T-helper 2 cell (primary cell): ENCODE measurements at places on chromosomes 16 and 17.

DNA sequence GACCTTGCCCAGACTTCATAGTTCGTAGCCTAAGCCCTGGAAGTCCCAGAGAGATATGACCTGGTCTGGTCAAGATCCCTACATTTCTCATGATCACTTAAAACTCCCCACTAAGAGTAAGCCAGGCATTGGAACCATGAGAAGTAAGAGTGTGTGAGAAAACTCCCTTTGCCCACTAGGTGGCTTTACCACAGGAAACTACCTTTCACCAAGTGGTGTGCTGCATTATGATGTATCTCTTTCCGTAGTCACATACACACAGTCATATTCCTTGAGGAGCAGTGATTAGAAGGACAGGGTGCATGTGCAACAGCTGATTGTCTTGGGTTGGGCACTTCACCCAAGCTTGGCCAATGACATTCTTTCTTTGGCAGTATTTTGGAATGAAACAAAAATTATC is 639.3 kb downstream of the KCNJ2 start:
- DNase-seq: no peak

- DNase-seq: no peak
Observed at GRCh38 chr17:64186171-64187092, 56.5 kb upstream of the ERN1 start.

- DNase-seq: peak; percentile 48
Observed at GRCh38 chr17:48429638-48430586, at the start of gene SKAP1. Gene SKAP1, minus strand, starts transcription at chr17:48430214.

DNA sequence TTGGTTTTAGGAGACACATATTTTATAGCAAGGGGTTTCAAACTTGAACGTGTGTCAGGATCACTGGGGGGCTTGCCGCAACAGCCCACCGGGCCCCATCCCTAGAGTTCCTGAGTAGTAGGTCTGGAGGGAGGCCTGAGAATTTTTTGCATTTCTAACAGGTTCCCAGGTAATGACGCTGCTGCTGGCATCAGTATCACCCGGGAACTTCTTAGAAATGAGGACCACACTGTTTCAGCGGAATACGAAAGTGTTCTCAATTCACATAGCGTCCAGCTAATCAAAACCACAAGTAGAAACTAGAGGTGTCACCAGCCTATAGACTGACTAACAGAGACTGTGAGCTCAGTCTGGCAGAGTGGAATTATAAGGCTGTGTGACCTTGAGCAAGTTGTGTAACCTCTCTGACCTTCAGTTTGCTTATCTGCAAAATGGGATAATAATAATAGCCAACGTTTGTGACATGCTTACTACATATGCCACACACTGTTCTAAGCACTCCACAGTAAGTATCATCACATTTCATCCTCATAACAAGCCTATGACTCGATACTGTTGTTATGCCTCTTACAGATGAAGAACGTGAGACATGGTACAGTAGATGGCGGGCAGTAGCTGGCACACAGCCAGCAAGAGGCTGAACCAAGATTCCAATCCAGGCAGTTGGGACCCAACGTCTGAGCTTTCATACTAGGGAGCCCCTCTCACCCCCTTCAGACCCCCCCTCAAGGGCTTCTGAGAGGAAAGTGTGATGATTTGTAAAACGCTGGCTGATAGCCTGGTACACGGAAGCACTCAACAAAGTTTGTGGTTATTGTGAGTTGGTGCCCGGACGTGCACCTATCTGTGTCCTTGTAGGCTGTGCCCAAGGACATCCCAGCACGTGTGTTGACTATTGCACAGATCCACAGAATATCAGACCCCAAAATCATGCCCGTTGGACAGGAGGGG is 4.6 kb upstream of the ICAM2 start:
- DNase-seq: no peak

GRCh38 chr17:72065556-72065955 is 55.3 kb upstream of the SOX9 start:
- DNase-seq: no peak

GRCh38 chr16:6618874-6619273 is 713.8 kb upstream of the RBFOX1 start:
- DNase-seq: no peak

DNA sequence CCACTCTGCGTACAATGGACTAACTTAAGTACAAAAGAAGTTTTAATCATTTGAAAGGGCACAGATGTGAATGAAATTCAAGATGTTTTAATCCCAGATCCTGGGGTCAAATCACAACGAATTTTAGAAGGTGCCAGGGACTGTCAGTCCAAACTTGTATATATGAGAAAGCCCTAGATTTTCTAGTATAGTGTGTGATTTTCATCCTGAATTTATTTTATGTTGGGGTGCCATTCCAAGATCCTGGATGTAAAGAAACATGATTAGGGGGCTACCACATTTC is 64.3 kb downstream of the TUBD1 start:
- DNase-seq: no peak

- no peak for DNase-seq
Observed at GRCh38 chr16:58118801-58119508, 10.2 kb downstream of the CFAP20 start.

DNA sequence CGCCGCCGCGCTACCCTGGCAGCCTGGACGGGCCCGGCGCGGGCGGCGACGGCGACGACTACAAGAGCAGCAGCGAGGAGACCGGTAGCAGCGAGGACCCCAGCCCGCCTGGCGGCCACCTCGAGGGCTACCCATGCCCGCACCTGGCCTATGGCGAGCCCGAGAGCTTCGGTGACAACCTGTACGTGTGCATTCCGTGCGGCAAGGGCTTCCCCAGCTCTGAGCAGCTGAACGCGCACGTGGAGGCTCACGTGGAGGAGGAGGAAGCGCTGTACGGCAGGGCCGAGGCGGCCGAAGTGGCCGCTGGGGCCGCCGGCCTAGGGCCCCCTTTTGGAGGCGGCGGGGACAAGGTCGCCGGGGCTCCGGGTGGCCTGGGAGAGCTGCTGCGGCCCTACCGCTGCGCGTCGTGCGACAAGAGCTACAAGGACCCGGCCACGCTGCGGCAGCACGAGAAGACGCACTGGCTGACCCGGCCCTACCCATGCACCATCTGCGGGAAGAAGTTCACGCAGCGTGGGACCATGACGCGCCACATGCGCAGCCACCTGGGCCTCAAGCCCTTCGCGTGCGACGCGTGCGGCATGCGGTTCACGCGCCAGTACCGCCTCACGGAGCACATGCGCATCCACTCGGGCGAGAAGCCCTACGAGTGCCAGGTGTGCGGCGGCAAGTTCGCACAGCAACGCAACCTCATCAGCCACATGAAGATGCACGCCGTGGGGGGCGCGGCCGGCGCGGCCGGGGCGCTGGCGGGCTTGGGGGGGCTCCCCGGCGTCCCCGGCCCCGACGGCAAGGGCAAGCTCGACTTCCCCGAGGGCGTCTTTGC is 3.1 kb downstream of the HIC1 start:
- peak; percentile 36 for DNase-seq

DNA sequence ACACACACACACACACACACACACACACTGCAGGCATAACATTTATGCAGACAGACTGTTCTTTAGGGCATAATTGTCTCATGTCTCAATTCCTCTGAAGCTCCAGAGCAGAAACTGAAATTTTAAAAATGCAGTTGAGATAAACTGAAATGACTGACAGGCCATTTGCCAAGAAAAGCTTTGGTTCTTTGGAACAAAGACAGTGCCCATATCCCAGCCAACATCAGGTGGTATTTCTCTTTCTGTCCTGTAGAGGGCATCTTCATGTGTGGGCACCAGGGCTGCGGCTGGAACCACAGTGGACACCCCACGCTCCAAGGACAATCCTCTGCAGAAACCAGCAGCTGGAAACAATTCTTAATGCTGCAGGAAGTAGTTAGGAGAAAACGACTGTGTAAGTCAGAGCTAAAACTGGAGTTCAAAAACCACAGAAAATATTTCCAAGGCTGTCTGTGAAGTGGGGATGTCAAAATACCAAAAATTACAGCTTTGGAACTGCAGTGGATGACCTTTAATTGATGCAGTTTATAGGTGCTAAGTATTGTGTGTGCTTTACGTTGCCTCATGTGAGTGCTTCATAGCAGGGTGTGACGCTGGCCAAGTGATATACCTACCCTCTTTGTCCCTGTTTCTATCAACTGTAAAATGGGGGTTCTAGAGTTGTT is 10.6 kb upstream of the MEFV start:
- no peak for DNase-seq

- no peak for DNase-seq
Observed at GRCh38 chr16:81456523-81457325, 12.1 kb downstream of the CMIP start.

DNA sequence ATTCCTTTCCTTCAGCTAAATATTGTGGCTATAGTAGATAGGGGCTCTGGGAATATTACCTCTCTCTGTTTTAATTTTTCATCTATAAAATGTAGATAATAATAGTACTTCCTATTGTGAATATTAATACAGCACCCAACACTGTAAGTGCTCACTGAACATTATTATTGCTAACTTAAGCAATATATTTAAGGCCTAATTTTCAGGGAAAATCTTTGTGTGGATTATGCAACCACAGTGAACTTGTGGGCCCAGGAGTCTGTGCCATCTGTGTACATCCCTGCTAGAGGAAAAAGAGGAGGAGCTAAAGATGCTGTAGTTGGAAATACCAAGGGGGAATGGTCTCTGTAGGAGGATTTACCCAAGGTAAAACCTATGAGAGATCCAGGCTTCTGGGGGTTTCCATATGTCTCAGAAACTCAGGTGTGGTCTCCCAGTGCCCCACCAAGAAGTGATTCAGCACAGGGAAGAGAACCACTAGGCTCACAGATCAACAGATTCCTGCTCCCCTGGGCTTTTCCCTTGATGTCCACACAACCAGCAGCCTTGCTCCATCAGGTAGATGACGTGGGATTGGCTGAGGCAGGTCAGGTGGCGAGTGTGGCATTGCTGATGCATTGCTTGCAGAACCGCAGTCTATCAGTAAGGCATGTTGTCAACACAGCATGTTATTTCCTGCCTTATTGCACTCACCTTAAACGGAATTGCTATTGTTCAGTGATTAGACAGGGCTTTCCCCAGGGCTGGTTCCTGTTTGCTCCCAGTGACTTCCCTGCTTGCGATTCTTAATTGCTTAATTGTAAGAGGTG is 1.6 kb upstream of the N4BP1 start:
- DNase-seq: peak; percentile 55

GRCh38 chr16:78815713-78816112 is 716.3 kb downstream of the WWOX start:
- no peak for DNase-seq

DNA sequence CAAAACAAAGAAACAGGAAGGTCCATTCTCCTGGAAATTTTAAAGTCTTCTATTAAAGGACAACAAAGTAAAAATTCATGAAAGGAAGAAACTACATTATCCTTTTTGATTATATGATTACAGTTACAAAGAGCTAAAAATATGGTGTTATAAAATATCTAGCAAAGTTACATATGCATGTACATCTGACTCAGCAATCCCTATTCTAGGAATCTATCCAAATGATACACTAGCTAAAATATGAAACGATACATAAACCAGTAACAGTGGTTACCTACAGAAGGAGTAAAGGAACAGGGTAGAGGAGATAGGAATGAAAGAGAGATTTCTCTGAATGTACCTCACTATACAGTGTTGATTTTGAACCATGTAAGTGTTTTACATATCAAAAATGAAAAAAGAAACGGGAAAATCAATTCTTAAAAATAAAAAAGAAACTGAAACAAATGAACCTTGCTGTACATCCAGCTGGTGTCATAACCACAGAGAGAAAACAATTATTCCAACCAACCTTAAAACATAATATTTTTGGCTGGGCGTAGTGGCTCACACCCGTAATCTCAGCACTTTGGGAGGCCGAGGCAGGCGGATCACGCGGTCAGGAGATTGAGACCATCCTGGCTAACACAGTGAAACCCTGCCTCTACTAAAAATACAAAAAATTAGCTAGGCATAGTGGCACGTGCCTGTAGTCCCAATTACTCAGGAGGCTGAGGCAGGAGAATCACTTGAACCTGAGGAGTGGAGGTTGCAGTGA is 41.4 kb downstream of the HYDIN start:
- no peak for DNase-seq

DNA sequence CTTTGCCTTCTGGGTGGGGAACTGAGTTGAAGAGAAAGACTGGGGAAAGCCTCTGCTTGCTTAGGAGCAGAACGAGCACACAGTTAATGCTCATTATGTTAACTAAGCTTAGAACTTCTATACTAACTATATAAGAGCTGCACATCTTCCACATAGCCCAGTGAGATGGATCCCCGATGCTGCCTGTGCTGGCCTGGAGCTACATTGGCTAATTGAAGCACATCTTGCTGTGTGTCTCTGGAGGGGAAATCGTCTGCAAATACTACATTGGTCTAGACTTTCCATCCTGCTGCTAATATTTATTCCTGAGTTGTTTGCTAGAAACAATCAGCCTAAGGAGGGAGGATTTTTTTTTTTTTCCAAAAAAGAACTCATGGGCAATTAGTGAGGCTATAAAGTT is 406.3 kb downstream of the HAPSTR1 start:
- no peak for DNase-seq

- DNase-seq: no peak
Observed at GRCh38 chr16:23865853-23866252, 30.1 kb downstream of the PRKCB start.

DNA sequence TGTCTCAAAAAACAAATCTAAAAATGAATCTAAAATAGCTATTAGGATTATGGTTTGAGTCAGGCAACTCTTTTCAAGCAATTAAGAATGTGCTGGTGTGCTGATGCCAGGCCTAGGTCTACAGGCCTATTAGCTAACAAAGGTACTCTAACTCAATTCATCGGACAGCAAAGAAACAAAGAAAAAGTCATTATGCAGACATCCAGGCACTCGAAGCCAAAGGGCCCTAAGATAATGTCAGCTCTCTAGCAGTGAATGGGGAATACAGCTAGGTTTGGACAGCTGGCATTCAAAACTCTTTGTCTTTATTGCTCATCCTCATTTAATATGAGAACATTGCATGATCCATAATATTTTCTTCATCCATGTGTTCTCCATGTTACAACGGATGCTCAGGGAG is 108.5 kb downstream of the TMEM114 start:
- no peak for DNase-seq

DNA sequence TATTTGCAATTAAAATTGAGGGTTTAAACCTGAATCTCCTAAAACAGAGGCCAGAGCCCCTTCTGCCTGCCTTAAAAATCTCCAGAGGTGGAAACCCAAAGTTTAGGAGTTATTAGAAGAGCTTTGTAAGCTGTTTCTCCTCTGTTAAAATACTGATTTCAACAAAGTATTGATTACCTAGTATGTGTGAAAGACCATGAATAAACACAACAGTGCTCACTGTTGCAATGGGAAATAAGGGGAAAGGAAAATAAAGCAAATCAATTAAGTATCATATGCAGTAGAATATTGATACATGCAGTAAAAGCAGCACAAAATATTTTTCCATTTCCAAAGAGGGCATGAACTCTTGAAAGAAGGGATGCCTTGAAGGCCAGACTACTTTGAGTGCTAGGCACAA is 14.7 kb downstream of the CDR2 start:
- no peak for DNase-seq

DNA sequence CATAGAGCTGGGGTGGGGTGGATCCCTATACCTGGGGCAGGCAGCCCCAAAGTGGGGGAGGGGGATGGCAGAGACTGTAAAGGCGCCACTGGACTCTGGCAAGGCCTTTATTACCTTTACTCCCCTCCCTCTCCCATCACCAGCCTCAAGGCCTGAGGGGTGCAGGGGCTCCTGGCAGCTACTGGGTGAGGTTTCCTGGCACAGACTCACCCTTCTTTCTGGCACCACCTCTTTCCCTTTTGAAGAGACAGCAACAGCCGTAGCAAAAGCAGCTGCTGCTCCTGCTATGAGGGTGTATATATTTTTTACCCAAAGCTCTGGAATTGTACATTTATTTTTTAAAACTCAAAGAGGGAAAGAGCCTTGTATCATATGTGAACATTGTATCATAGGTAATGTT is 17.6 kb downstream of the RAPGEFL1 start:
- no peak for DNase-seq

- no peak for DNase-seq
Observed at GRCh38 chr17:13837417-13837816, 231.9 kb upstream of the COX10 start.

- no peak for DNase-seq
Observed at GRCh38 chr16:19783363-19784182, 65.5 kb downstream of the IQCK start.
